ENCODE measurements at places on chromosomes 12 and 14.

DNA sequence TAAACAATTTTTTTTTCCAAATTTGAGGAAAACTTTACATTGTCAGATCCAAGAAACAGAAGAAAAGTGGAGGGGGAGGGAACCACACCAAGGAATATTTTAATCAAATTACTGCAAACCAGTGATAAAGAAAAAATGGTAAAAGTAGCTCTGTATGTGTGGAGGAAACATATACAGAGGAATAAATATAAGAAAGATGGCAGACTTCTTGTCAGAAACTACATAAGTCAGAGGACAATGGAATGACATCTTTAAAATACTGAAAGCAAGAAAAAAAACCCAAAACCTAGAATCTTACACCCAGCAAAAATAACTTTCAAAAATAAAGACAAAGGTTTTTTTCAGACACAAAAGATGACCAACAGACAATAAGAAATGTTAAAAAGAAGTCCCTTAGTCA, 10.2 kb upstream of the LLPH start:
- no peak for DNase-seq

GRCh38 chr12:109310247-109311125, 1.4 kb upstream of the FOXN4 start:
- DNase-seq = no peak

DNA sequence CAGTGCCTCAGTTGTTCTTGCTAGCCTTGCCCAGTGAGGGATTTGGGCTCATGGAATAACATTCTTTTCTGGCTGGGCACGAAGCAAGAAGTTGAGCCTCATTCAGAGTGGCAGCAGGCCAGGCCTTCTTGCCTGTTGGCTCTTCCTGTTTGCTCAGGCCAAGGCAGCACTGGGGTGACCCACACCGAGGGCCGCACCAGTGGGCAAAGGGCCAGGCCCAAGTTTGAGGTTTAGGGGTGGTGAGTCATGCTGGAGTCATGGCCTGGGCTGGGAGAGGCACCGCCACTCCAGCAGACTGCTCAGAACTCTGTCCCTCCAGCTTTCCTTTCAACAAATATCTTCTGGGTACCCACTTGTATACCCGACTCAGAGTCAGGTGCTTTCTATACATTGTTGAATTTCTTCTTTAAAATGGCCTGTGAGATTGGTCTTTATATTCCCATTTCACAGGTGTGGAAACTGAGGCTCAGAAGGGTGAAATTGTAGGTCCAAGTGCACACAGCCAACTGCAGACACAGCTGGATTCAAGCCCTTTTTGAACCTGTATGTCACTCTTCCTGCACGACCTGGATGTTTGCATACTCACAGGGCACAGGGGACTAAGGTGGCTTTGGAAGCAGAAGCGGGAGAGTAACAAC, 279.4 kb downstream of the FOXN3 start:
- no peak for DNase-seq

- no peak for DNase-seq
Observed at GRCh38 chr14:87492561-87492960, 500.4 kb downstream of the GALC start.

Measured in putamen (tissue), 1 donor.